NCI-H526 (cell line): ENCODE measurements at places on chromosomes 16 and 17.

DNA sequence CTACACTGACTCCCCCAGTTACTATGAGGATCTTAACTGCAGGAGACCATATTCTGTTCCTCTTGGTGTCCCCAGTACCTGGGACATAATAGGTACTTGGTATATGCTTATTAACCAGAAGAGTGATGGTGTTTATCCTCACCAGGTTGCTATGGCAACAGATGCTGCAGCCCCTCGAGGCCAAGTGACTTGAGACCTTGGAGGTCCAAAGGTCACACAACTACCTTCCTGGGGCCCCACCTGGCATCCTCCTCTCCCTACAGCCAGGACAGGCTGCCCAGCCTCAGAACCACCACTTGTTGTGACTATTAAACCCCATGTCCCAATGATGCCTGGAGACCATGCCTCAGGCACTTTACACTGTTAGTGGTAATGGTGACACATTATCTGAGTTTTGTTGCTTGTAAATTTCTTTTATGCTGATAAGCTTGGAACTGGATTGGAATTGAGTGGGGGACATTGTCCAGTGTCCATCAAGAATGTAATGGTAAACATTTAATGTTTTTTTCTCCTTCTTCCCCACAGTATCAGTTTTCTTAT, 189.4 kb downstream of the CCDC182 start:
- no peak for DNase-seq

GRCh38 chr16:73058616-73059409, 10.9 kb upstream of the ZFHX3 start:
- DNase-seq = peak; percentile 86

DNA sequence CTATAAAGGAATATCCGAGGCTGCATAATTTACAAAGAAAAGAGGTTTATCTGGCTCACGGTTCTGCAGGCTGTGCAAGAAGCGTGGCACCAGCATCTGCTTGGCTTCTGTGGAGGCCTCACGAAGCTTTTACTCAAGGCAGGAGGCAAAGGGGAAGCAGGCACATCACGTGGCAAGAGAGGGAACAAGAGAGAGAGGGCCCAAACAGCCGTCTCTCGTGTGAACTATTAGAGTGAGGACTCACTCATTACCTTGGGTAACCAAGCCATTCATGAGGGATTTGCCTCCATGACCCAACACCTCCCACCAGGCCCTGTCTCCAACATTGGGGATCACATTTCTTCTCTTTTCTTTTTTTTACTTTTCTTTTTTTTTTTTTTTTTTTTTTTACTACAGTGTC, 7.5 kb upstream of the ALKBH5 start:
- DNase-seq = no peak

DNA sequence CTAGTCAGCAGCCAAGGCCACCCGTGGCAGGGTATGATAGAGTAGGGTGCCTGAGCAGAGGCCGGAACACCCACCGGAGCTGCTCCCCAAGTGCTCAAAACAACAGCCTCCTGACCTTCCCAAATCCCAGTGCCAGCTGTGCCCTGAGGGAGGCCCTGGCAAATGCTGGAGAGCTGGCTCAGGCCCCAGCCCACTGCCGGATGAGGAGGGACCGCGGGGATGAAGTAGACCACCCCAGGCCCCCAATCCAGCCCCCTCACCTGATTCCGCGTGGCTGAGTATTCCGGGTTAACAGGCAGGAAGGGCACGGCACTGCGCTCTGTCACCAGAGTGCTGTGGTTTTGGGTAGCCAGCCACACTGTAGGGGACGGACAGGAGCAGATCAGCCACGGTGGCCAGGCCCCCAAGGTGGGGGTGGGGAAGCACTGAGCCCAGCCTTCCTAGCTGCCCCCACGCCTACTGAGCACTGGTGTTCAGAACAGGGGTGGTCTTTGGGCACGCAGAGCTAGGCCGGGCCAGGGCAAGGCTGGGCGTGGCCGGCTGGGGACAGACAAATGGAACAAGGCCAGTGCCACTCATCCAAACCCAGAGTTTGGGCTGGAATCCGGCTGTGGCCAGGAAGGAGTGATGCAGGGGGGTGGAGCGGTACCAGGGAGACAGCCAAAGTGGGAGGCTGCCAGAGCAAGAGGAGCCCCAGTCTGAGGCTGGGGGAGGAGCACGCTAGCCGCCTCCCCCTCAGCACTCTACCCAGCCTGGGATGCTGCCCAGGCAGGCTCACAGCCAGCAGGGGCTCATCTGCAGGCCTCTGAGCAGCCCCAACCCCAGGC, 9.1 kb downstream of the TP53I13 start:
- DNase-seq = no peak

GRCh38 chr17:40303009-40303657, 5.8 kb upstream of the RARA start:
- no peak for DNase-seq
